ENCODE measurements at places on chromosomes 1 and 21.

- DNase-seq = no peak
These were observed 29.1 kb downstream of the SLC19A1 start for GRCh38 chr21:45513003-45513717.

GRCh38 chr1:147719029-147719698, 41.2 kb downstream of the GJA5 start:
- no peak for DNase-seq

GRCh38 chr1:62908168-62908695, 124.3 kb downstream of the ATG4C start:
- no peak for DNase-seq

GRCh38 chr1:8382051-8382505, 64.2 kb downstream of the SLC45A1 start:
- no peak for DNase-seq
